Activated naive CD8-positive, alpha-beta T cell treated with anti-CD3 and anti-CD28 coated beads, Interleukin-2, amount 50 U/mL, for 16 hours (primary cell): ENCODE measurements at places on chromosomes 7 and 10.

DNA sequence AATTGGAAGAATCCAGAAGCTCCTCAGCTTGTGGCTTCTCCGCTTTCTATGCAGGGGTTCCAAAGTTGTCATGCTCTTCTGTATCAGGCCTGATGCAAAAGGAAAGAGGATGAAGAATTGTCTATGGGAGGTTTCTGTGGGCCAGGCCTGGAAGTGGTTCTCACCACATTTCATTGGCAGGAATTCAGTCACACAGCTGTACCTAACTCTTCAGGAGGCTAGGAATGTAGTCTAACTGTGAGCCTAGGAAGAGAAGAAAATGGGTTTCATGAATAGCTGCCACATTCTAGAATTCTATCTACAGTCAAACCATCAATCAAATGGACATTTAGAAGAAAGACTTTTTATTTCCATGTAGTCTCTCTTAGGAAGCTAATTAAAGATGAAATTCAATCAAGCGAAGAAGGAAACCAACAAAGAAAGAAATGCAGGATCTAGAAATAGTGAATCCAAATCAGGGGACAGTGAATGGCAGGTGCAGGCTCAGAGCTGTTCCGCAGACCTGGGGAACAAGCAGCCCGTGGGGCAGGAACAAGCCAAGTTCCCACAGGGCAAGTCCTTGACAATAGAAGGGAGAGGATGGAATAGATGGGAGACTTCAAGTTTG lies 25.4 kb upstream of the USP6NL start:
- no peak for DNase-seq

GRCh38 chr7:118285358-118285757 lies 60.9 kb downstream of the ANKRD7 start:
- no peak for DNase-seq

DNA sequence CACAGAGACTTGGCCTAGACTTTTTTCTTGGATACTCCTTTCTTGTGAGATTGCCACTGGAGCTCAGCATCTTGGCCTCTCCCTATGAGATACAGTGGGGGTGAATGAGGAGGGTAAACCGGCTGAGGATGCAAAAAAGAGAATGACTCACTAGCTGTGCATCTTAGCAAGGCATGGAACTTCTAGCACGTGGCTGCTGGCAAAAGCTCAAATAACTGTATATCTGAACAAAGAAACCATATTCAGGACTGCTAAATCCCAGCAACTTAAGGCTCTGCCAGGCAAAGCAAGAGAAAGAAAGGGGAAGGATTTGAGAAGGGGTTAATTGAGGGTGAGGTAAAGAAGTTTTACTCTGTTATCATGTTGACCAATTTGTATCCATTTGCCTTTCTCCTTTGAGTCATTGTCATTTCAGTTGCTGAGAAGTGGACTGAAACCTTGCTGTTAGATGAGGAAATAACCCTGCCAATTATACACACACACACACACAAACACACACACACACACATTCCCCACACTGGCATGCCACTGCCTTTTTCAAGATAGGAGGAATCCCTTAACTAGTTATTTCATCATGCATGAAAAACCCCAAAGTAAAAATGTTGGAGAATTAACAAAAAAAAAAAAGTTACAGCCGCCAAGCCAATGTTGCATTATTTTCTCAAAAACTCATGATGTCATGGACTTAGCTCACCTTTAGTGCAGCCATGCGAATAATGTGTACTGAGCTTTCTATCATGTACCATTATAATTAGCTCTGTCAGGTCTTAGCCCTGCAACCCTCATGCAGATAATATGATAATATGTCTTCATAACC lies 997.3 kb downstream of the LRMDA start:
- DNase-seq, result no peak

DNA sequence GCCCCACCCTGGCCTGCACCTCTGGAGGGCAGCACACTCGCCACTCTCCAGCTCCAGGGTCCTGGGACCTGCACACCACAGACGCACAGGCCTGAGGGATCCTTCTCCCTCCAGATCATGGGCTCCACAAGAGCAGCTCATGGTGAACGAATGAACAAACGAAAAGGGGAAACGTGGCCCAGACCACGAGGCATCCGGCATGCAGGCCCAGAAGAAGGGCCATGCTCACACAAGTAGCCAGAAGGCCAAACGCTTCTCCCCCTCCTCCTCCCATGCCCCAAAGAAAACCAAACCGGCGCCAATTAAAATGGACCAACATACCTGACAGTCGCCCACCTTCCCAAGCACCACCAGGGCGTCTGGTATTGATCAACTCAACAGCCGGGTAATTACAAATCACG lies 30.4 kb downstream of the MAD1L1 start:
- DNase-seq, result no peak

- DNase-seq, result no peak
Measured at GRCh38 chr7:107924841-107925504, 34.0 kb downstream of the DLD start.

DNA sequence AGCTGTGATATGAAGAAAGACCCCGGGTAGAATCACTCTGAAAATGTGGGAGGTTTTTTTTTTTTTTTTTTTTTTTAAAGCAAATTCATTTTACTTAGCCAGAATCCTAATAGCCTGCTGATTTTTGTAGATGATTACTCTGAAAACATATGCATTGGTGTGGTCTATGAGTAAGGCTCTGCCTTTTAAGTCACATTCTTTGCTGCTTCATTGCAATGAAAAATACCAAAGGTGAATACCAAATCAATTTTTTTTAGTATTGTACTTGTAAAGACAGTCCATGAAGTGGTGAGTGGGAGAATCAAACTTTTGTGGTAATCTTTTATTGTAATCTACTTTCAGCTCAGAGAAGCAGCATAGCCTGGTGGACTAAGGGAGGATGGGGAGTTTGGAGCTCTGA lies 130.3 kb downstream of the SDK1 start:
- no peak for DNase-seq

DNA sequence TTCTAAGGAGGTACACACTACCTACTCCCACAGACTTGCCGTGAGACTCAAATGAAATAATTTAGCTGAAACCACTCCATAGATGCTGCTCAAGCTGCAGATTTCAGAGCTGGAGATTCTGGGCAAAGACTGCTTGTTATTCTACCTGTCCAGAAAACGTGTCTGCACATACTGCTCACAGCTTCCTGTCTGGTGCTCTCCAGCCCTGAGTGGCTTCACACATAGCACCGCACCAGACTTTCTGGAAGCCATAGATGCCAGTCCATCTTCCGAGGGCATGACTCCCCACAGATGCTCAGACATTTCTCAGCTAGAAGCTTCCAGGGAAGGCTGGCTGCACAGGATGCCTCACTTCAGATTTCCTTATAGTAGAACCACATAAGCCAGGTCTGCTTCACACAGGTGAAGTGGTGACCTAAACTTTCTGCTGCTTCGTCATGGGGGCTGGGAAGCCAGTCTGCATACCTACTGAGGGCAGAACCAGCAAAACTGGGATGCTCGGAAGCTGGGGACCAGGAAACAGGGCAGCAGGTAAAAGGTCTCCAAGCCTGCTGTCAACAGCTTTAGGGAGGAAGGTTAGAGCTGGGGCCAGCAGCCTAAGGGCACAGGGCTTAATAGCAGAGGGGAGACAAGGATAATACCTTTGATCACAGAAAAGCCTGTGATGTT lies 18.2 kb downstream of the CCDC6 start:
- no peak for DNase-seq

DNA sequence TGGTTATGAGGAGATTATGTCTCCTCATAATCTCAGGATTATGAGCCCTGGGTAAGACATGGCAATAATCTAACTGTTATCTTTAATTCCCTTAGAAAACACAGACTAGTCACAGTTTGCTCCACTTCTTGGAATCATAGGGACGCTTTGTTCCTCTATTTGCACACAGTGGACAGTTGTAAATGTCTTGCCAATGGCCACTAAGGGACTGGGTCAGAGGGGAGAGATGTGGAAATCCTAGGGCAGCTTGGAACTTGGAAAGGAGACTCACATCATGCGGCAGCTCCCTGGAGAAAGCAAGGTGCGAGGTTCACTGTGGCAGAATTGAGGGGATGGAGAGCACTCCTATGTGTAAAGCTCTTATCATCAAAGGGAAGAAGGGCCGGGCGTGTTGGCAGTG lies 266.1 kb downstream of the PRPF18 start:
- DNase-seq, result no peak

DNA sequence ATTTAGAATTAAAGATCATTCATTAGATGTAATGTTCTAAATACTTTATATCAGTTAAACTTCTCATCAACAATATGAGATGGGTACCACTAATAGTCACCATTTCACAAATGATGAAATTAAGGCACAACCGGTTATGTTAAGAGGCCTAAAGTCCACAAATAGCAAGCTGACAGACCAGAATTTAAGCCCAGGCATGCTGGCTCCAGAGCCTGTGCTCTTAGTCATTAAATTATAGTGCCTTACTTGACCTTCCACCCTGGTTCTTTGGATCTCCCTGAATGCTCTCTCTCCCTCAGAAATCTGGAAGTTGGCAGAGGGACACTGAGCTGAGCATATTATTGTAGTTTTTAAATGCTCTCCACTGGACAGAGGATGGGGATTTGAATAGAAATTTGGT lies 3.6 kb downstream of the LIPN start:
- DNase-seq, result no peak

DNA sequence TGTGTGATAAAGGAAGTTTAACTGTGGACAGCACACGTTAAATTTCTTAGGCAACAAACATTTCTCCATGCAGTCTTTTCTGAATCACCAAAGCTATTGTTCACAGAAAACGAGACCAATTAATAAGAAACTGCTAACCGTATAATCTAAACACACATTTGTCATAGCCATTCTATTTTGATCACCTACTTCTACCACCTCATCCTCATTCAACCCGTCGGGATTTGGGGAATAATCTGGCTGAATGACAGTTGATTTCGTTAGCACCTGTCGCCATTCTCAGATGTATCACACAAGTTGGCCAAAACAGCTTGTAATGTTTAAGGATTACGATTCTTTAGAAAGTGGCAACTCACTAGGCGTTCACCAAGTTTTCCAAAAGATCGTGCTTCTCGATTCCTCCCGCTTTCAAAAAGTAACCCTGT lies 1.2 kb downstream of the EZH2 start:
- no peak for DNase-seq

DNA sequence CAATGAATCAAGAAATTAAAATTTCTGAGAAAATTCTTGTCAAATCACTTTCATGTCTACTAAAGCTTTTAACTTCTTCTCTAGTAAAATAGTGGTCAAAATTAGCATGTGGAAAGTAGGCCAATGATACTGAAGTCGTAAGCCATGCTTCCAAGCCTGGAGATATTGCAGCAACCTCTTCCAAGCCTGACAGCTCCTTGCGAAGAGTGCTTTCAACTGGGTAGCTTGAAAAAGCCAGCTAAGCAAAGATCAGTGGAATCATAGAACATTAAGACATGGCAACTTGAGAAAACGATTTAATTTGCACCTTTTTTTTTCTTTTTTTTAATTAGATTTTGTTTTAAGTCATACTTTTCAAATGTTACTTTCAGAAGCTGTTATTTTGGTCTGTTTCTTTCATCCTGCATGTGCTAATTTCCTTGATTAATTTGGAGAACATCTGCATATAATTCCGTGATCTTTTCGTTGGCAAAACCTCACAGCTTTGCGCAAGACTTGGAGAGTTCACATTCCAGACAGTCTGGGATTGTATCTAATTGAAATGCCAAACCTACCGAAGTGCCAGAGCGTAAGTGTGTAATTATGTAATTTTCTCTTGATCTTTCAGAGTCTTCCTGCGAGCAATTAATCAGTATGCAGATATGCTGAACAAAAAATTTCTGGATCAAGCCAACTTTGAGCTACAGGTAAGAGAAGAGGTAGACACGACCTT lies 142.2 kb upstream of the INSYN2A start:
- DNase-seq, result no peak

GRCh38 chr7:7918736-7919448 lies 49.7 kb upstream of the GLCCI1 start:
- no peak for DNase-seq

- no peak for DNase-seq
Measured at GRCh38 chr7:55510621-55511020, 61.7 kb downstream of the VOPP1 start.

DNA sequence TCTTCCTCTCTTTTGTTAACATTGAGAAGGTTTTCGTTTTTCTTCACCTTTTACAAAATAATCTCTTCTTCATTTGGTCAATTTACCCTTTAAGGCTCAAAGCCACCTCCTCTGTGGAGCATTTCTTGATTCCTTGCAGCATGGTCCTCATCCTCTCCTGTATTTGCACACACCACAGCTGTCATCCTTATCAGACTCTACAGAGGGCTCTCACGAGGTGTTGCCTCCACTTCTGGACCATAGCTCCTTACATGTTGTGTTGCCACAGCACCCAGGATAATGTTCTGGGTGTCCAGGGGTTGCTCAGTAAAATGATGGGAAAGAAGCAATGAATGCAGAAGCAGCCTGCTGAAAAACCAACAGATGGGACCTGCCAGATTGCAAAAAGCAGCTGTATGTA lies 192.8 kb downstream of the SH2D4B start:
- no peak for DNase-seq

- DNase-seq, result no peak
Measured at GRCh38 chr7:5393748-5394147, 29.9 kb downstream of the TNRC18 start.

DNA sequence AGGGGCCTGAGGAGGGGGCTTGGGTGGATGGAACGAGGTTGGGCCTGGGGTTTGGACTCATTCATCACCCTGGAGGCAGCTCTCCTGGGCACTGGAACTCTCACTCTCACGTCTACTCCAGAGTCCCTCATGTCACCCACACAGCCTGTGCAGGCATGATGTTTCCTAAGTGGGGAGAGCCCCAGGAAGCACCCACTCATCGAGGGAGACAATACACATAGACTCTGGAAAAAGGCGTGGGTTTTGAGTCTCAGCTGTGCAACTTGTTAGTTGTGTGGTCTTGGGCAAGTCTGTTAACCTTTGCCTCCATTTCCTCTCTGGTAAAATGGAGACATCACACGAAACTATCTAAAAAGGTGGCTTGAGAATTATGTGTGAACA lies 25.9 kb upstream of the RBM20 start:
- DNase-seq, result no peak

GRCh38 chr10:128018236-128018635 lies 108.0 kb downstream of the MKI67 start:
- DNase-seq, result no peak

GRCh38 chr7:140006600-140006999 lies 56.2 kb downstream of the PARP12 start:
- DNase-seq, result no peak

- no peak for DNase-seq
Measured at GRCh38 chr7:105674200-105674920, 93.1 kb upstream of the EFCAB10 start.

DNA sequence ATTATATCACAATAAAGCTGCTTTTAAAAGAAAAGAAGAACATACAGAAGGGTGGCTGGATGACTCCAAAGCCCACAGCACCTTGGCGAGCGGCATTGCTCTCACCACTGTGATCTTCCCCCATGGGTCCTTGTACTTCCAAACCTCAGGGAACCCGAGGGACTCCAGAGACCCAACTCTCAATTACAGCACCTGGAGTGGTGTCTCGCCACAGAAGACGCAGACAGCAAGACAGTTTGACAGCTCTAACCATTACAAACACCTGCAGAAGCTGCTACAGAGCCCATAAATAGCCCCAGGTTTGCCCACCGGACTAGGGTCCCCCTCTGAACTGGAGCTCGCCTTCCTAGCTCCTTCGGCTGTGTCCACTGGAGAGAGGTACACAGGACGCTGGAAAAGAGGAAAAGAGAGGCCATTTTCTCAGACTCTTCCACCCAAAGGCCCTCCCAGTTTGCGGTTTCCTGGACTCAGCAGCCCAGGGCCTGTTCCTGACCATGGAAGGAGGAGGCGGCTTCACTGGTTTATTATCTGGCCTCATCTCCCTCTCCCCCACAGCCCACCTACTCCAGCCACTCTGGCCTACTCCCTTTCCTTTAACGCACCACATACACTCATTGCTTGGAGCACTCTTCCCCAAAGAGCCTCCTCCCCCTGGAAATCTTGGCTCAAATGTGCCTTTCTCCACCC lies 1.9 kb downstream of the PIK3AP1 start:
- no peak for DNase-seq
